ENCODE measurements at places on chromosomes 2 and 18.

GRCh38 chr2:216765761-216766262 lies 70.5 kb upstream of the IGFBP5 start:
- no peak for DNase-seq

DNA sequence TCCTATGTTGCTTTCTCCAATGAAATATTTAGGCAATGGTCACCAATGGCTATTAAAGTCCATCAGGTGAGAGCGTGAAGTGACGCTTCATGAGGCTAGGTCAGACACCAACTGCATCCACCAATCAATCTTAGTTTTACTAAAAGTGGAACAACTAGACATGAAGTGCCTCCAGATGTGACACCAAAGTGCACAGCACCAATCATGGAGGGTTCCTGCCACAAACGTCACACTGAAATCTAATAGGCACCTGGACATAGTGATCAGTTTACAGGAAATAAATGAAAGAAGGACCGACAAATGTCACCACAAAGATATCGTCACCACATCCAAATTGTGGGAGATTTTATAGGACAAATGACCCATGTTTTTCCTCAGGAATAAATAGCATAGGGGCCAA lies 70.5 kb downstream of the PSMG2 start:
- DNase-seq = no peak

GRCh38 chr2:135798762-135799161 lies 38.2 kb downstream of the LCT start:
- no peak for DNase-seq

GRCh38 chr2:118698564-118698963 lies 148.9 kb downstream of the EN1 start:
- DNase-seq = no peak

DNA sequence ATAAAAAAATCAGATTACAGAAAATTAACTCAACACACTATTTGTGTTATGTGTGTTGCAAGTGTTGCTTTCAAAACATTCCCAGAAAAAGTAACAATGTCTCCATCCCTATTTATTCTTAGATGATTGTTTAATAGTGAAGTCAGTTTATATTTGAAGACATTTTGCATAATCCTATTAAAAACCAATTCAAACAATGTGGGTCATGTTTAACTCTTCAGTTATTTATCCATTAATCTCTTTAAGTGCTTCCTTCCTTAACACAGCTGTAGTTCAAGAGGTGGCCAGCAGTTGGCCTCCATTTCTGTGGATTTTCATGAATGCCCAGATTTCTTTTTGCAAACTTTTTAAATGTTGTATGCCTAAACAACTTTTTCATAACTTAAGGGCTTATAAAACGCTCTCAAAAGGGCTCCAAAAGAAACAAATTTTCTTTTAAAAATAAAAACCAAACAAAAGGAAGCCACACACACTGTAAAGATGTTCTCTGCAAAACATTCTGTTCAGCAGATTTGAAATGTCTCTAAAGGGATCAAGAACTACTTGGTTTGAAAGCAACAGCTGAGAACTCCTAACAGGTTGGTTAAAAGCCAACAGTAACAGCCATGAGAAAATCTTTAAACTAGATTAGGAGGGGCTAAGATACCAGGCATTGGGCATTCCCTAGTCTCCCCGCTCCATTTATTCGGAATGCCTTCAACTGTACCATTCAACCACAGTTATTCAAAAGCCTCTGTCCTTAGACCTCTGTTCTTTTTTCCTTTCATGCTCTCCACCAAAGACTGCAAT lies 71.5 kb downstream of the THADA start:
- DNase-seq = no peak

GRCh38 chr2:177489719-177490301 lies 97.2 kb downstream of the AGPS start:
- no peak for DNase-seq

GRCh38 chr2:106068451-106068850 lies 125.7 kb downstream of the UXS1 start:
- DNase-seq = no peak

GRCh38 chr2:189024901-189025618 lies 50.9 kb downstream of the COL3A1 start:
- DNase-seq = no peak

GRCh38 chr18:74373428-74373827 lies 57.8 kb downstream of the C18orf63 start:
- no peak for DNase-seq

DNA sequence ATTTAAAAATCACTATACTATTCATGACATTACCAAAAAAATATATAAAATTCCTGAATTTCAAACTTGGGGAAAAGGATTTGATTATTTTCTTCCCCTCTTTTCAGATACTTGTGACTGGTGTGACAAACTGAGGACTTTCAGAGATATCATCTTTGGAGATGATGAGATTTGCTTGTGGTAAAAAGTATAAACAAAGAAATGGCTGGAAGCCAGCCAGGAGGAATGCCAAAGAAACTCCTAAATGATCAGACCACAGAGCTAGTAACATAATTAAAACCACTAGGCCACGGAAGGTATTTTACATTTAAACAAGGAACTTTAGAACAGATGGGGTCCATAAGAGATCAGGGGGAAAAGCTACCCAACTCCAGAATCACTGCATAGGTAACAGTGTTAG lies 58.7 kb downstream of the PIGN start:
- DNase-seq = no peak

DNA sequence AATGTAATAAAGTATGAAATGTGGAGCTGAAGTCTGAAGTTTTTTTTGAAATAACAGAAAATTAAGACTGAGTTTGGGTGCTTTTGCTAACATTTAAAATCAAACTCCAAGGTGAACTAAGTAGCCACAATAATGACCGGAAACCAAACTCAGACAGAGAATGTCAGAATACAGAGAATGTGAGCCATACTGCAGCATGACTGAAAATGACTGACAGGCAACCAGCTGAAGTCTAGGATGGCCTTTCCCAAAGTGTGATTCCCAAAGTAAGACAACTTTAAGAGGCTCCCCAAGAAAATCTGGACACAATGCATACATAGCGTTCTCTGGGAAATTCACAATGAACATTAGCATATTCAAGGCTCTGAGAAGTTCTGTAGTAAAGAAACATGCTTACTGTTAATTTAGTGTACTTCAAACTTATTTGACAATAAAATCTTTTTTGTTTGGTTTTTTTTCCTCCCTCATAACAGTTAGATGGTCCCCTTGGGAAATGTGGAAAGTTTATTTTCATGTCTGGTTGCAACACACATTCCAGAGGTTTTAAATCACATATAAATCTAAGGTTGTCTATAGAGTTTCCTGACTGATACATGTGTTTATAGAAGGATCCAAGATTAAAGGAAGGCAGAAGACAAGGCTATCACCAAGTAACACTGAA lies 28.6 kb downstream of the PLA2R1 start:
- no peak for DNase-seq

- no peak for DNase-seq
Observed at GRCh38 chr18:62285281-62285680, 39.8 kb upstream of the TNFRSF11A start.

- DNase-seq = no peak
Observed at GRCh38 chr2:27967076-27967475, 76.5 kb downstream of the BABAM2 start.

DNA sequence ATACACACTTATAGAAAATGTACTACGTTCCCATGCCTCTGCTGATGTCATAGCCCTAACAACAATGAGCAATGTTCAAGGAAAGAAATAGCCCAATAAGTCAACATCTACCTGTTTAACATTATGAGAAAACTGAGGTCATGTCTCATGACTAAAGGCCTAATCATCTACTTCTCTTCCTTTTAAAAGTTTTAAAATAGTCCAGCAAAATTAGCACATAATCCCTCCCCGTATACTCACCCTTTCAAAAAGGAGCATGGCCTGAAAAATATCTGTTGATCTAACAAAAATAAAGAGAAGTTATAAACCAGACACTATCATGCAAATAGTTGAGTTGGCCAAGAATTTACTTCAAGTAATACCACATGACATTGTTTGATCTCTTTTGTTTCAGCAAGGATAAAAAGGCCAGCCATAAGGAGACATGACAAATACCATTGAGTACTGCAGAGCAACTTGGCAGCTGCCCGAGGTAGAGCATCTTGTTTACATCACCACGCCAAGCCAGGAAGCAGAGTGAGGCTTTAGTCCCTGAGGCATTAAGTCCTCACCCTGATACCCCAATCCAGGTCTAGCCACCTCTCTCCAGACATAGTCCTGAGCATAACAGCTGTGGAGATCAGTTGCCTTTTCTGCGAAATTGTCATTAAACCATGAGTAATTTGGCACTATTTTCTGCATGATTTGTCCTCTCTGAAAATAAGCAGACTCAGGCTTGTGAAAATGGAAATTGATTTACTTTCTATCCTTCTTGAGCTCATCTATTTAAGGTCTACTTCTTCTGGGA lies 137.4 kb upstream of the ETAA1 start:
- no peak for DNase-seq

- DNase-seq = no peak
Observed at GRCh38 chr2:106139238-106139935, 54.7 kb downstream of the UXS1 start.

DNA sequence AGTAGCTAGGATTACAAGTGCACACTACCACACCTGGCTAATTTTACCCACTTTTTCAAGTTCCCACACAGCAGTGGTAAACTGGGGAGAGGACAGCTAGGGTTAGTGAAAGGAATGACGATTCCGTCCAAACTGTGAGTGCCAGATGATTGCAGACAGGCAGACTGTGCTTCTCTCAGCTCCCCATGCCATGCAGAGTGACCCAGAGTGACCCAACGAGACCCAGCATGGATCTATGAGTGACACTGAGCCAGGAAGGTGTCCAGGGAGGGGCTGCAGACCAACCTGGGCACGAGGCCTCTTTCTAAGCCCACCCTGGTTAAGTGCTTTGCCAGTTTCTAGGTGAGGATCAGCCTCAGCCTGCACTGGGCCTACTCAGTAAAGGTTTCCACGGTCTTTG lies 7.7 kb upstream of the KLF11 start:
- no peak for DNase-seq

GRCh38 chr2:38182492-38183003 lies 106.6 kb upstream of the CYP1B1 start:
- no peak for DNase-seq

DNA sequence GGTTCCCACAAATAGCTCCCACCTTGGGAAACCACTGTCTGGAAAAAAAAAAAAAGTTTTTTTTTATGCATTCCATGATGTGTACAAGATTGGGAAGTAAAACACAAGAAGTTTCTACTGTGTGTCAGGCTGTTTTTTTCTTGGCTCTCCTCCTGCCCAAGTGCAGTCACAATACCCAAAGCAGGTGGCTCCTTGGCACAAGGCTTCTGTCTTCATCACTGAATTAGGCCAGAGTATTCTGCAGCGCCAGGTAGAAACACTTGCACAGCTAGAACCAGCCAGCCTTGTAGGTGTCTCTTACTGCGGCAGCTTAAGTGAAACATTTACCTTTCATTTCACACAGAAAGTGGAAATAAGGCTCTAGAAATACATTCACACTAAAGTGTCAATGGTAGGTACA lies 23.8 kb upstream of the MAL start:
- no peak for DNase-seq
